Glutamatergic neuron (in vitro differentiated cells): ENCODE measurements at places on chromosomes 1 and 21. TPM values are rescaled to one million over a fixed set of nuclear protein-coding genes. Genes with fewer than 3 reads are reported as not detected.

DNA sequence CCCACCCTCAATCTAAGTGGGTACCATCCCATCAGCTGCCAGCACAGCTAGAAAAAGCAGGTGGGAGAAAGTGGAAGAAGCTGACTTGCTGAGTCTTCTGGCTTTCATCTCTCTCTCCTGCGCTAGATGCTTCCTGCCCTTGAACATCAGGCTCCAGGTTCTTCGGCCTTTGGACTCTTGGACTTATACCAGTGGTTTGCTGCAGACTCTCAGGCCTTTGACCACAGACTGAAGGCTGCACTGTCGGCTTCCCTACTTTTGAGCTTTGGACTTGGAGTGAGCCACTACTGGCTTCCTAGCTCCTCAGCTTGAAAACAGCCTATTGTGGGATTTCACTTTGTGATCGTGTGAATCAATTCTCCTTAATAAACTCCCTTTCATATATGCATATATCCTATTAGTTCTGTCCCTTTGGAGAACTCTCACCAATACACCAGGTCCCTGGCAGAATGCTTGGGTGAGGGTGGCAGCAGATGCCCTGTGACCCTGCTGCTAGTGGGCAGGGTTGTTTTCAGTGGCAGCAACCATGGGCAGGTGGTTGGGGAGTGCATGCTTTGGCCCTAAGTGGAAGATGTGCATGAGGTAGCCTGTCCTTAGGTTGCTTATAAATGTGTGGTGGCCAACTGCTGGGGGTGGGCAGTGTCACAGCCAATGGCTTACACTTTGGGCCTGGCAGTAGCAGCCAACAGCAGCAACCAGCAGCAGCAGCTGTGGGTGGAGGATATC is 10.8 kb upstream of the ADAM30 start:
- no peak for DNase-seq

DNA sequence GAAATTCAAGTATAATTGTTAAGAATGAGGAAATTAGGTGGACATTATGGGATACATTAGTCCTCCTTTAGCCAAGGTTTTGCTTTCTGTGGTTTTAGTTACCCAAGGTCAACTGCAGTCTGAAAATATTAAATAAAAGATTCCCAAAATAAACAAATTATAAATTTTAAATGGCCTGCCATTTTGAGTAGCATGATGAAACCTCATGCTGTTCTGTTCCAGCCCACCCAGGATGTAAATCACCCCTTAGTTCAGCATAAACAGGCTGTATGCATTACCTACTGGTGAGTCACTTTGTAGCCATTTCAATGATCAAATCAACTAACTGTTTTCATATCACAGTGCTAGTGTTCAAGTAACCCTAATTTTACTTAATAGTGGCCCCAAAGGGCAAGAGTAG is 132.5 kb upstream of the LYPLAL1 start:
- DNase-seq, result no peak

GRCh38 chr1:192600275-192600674 is 24.7 kb downstream of the RGS1 start:
- no peak for DNase-seq

- no peak for DNase-seq
Observed at GRCh38 chr21:38569733-38570132, 71.5 kb upstream of the ERG start.

DNA sequence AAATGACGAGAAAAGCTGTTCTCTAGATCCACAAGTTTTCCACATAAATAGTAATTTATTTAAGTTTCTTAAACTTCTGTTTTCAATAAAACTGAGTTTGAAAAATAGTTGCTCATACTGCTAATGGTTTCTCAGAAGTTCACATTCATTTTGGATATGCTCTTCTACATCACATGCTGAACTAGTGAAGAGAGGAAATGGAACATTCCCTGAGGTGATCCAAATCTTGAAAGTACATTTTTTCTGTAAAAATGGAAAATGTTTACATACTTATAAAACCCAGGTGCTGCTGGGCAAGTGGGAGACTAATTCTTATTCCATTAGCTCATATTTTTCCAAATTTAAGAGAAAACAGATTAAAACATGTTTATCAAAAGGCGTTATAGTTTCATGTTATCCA is 111.7 kb downstream of the ADGRL4 start:
- DNase-seq, result no peak

- no peak for DNase-seq
Observed at GRCh38 chr1:93829061-93829460, 49.9 kb downstream of the DNTTIP2 start.

- DNase-seq, result no peak
Observed at GRCh38 chr1:19909392-19909791, 14.0 kb downstream of the PLA2G2E start.

GRCh38 chr1:209485167-209485566 is 98.3 kb upstream of the CAMK1G start:
- DNase-seq, result no peak

DNA sequence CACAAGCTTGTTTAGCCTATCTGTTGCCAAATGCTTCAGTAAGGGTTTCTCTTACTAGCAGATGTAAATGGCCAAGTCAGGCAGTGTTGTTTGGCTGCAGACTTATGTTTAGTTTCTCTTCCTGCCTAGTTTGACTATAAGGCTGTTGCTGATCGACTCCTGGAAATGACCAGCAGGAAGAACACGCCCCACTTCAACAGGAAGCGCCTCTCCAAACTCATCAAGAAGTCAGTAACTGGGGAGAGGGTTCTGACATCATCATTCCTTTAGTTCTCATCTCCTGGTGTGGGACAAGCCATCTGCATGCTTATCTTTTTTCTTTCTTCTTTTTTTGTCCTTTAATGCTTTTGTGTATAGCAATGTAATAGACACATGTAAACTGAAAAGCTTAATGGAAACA is 25.1 kb downstream of the RRP1B start:
- no peak for DNase-seq

DNA sequence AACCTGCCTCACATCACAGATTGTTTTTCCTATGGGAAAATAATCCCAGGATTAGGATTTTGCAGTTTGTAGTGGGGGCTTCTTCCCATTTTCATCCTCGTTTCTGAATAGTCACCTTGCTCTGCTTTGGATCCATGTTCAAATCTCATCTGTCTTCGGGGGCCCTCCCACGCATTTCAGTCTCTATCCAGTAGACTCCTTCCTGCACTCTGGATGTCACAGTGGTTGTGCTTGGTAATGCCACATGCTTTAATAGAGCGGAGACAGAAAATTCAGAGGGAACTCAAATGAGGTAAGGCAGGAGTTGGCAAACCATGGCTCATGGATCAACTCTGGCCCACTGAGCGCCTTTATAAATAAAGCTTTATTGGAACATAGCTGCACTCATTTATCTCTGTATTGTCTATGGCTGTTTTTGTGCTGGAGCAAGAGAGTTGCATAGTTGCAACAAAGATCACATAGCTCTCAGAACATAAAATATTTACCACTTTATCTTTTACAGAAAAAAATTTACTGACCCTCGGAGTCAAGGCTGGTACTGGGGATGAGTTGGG is 101.0 kb downstream of the SPATA46 start:
- no peak for DNase-seq

GRCh38 chr1:219027146-219027673 is 146.5 kb upstream of the LYPLAL1 start:
- no peak for DNase-seq

GRCh38 chr1:165228676-165229075 is 127.8 kb downstream of the LMX1A start:
- DNase-seq, result no peak

- DNase-seq, result no peak
Observed at GRCh38 chr1:236150311-236150955, 8.1 kb downstream of the GPR137B start.

DNA sequence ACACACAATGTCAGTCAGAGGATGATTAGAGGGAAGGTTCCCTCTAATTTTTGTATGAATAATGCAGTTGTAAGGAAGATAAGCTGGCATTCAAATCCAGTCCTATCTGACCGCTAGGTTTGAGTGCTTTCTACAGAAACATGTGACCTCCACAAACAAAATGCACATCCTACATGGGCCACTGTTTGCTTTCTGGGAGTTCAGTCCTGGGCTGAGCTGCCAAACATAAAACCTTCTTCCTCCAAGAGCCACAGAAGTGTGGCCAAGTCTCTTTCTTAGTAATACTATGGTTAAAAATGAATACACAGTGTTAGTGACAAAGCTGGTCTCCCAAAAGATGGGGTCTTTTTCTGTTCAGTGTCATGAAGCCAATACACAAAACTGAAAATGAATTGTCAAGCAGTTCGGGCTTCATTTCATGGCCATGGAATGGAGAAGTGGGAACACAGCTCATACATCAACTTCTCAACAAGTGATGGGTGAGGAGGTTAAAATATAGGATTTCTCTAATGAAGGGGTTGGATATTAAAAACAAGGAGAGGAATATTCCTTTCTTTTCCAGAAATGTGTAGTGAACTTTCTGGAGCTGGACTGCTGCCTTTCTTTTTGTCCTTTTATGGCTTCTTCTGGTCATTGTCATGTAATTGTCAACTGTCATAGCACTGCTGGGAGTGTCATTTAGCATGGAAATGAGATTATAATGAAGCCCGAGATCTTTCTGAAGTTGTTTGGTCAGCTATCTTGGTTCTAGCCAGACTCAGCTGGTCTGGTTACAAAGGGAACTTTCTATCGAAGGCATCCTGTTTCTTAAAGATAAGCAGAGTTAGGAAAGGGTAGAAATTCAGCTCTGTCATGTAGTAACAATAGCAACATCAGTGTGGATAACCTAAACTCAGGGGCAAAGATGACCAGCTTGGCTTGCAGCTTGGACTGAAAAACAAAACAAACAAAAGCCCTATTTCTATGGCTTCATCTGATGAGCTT is 135.1 kb downstream of the CHD1L start:
- no peak for DNase-seq

- DNase-seq, result no peak
Observed at GRCh38 chr1:206803221-206803730, 31.0 kb upstream of the IL10 start.

- peak; percentile 57 for DNase-seq
Observed at GRCh38 chr1:46489638-46490405, at the start of gene DMBX1. Gene DMBX1, plus strand, starts transcription at chr1:46489836. Its CDS starts 17,175 bp downstream, at chr1:46507011.

GRCh38 chr1:73167009-73167657 is 884.8 kb upstream of the NEGR1 start:
- DNase-seq, result no peak

GRCh38 chr1:51963592-51964308 is 26.8 kb downstream of the RAB3B start:
- DNase-seq, result no peak

- DNase-seq, result no peak
Observed at GRCh38 chr1:156684227-156684782, 7.1 kb upstream of the NES start.

DNA sequence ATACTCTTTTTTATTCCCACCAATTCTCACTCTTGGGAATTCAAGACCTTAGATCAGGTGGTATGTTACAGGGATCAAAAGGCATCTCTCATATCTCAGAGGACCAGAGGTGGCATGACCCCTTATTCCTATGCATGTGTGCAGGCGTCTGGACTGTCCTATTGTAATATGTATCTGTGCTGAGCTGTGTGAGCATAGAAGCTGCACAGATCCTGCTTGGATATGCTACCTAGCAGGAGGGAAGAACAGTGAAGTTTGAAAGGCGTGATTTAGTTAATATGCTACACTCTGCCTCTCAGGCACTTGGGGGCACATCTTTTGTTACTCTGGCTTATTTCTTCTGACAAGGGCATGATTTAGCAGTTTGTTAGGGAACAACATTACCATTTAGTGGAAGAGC is 86.7 kb upstream of the ZRANB2 start:
- DNase-seq, result no peak

GRCh38 chr1:171403393-171403792 is 81.9 kb upstream of the PRRC2C start:
- DNase-seq, result no peak

- DNase-seq, result no peak
Observed at GRCh38 chr1:48414264-48414663, 57.7 kb downstream of the SPATA6 start.

DNA sequence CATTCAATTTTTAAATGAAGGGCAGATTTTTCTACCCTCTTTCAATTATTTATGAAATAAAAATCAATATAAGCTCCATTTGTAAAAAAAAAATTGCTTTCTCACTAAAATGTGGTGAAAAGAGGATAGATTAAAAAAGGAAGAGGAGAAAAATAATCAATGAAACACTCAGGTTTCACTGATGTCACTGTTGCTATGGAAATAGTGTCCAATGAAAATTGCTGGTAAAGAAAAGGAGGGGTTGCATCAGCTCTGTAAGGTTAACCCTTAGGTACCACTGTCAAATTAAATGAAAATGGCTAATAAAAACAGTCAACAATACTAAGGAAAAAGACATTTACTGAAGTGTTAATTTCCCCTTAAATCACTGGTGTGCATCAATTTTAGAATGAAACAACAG is 91.6 kb upstream of the TTC39A start:
- no peak for DNase-seq

- DNase-seq, result no peak
Observed at GRCh38 chr1:42822800-42823392, 5.7 kb upstream of the SVBP start.

The COL9A2 gene
- total RNA-seq, result 3.3 TPM

The PTAFR gene
- total RNA-seq, result 0.54 TPM

The VAV3 gene
- total RNA-seq, result 25.8 TPM

The SPSB1 gene
- total RNA-seq, result 78.6 TPM

The FHAD1 gene
- total RNA-seq, result not detected

The SERTAD4 gene
- total RNA-seq, result 1.5 TPM

The C8A gene
- total RNA-seq, result not detected

The RNU1-1 gene
- 3,598 TPM for total RNA-seq
